Epithelial cell of proximal tubule (primary cell): ENCODE measurements at places on chromosomes 5 and 9.

DNA sequence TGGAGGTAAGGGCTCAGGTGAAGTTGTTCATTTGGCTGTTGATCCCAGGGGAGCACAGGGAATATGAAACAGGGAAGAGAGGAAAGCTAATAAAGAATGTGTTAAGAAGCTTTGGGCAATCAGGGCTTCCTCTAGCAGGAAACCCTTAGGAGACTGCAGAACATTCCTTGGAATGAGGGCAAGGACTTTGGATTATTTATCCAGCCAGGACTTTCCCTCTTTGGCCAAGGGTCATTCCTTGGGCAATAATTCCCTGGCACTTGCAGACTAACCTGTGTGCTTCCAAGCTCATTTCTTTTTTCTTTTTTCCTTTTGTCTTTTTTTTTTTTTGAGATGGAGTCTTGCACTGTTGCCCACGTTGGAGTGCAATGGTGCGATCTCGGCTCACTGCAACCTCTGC is 209.2 kb upstream of the MAP3K1 start:
- DNase-seq, result no peak

DNA sequence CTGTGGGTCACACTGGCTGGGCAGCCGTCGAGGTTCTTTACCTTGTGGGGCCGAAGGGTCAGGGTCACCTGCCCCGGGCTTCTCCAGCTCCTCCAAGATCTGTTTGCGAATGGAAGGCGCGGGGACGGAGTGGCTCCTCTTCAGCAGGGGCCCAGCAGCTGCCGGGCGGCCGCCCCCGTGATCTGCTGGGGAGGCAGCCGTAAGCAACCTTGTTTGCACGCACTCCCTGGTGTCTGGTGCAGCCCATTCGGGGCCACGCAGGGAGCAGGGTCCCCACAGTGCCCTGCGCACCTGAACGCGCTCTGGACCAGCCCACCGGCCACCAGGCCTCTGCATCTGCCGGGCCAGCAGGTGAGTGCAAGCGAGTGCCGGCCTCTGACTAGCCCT is 34.9 kb downstream of the PNPLA7 start:
- DNase-seq, result no peak

GRCh38 chr5:88756953-88757352 is 126.0 kb downstream of the MEF2C start:
- no peak for DNase-seq

- no peak for DNase-seq
Measured at GRCh38 chr5:45189481-45189880, 380.7 kb downstream of the MRPS30 start.

GRCh38 chr9:94112716-94113465 is 28.6 kb downstream of the PTPDC1 start:
- DNase-seq, result no peak

DNA sequence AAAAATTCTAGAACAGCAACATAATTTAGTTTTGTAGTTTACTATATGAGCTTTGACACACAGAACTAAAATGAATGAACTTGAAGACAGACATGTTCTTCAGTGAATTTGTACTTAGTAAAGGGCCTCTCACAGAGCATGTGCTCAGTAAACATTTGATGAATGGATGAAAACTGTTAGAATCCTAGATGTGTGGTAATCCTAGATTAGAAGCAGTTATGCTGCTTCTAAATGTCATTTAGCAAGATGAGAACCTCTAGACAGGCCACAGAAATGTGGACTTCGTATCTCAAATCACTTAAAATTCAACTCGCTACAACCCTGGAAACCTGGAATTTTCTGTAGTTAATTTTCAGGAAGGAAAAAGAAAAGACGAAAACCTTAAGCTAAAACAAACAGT is 8.5 kb downstream of the GOLPH3 start:
- no peak for DNase-seq
